ENCODE measurements at places on chromosomes 3 and 15. TPM values are rescaled to one million over a fixed set of nuclear protein-coding genes. Genes with fewer than 3 reads are reported as not detected.

The PIERCE2 gene
- 2.3 TPM for total RNA-seq

The TNIK gene
- 38.1 TPM for total RNA-seq

The UTS2B gene
- total RNA-seq, result 0.58 TPM

The SNTN gene
- not detected for total RNA-seq

The WDR93 gene
- total RNA-seq, result 1.5 TPM

The TIGIT gene
- not detected for total RNA-seq

The ROPN1B gene
- total RNA-seq, result 0.53 TPM

The BUB1B gene
- total RNA-seq, result 21.8 TPM

The SLC38A3 gene
- 11.0 TPM for total RNA-seq

The LYZL4 gene
- not detected for total RNA-seq

The CNBP gene
- total RNA-seq, result 238 TPM

The SCN11A gene
- 1.4 TPM for total RNA-seq

The LEKR1 gene
- 4.2 TPM for total RNA-seq

The APOD gene
- 0.57 TPM for total RNA-seq

The IL17RD gene
- 47.4 TPM for total RNA-seq

The EPHA6 gene
- total RNA-seq, result 9.9 TPM

The CKMT1A gene
- total RNA-seq, result 37.3 TPM

The WDR72 gene
- total RNA-seq, result 2.0 TPM

The FGF12 gene
- total RNA-seq, result 9.8 TPM

The PRR20G gene
- total RNA-seq, result not detected

The C3orf22 gene
- total RNA-seq, result not detected

The ZNF385D gene
- 2.2 TPM for total RNA-seq

The ZKSCAN7 gene
- 17.2 TPM for total RNA-seq

The NANOGP8 gene
- total RNA-seq, result not detected

The CAMP gene
- not detected for total RNA-seq

The CD276 gene
- total RNA-seq, result 104 TPM

The MESP2 gene
- total RNA-seq, result not detected

The PRRT3 gene
- total RNA-seq, result 11.3 TPM

The CCK gene
- total RNA-seq, result 17.7 TPM

The CLPX gene
- 52.1 TPM for total RNA-seq

The ARPIN gene
- 14.9 TPM for total RNA-seq

The FANCD2OS gene
- total RNA-seq, result not detected

The DISP2 gene
- total RNA-seq, result 1.5 TPM

The SLC51A gene
- total RNA-seq, result 3.7 TPM

The ACSBG1 gene
- 0.71 TPM for total RNA-seq

The FEZF2 gene
- total RNA-seq, result not detected

The RTP1 gene
- total RNA-seq, result not detected

The GOLGA6B gene
- total RNA-seq, result not detected

The LRRIQ4 gene
- total RNA-seq, result not detected

The SCAANT1 gene
- not detected for total RNA-seq

The PLSCR2 gene
- not detected for total RNA-seq

The EFCAB12 gene
- total RNA-seq, result 6.0 TPM

The SLCO2A1 gene
- total RNA-seq, result 3.4 TPM

The RNU5B-1 gene
- total RNA-seq, result 15.0 TPM

The AADACL2 gene
- 11.7 TPM for total RNA-seq

The MTFMT gene
- 19.2 TPM for total RNA-seq

The KBTBD13 gene
- total RNA-seq, result not detected

The ACAN gene
- total RNA-seq, result 0.05 TPM

The CCR9 gene
- not detected for total RNA-seq

The NEDD4 gene
- 21.1 TPM for total RNA-seq

The IRAK2 gene
- total RNA-seq, result 2.5 TPM

The RARB gene
- 28.2 TPM for total RNA-seq

The DGKG gene
- total RNA-seq, result 11.6 TPM

The RHOV gene
- 19.3 TPM for total RNA-seq

The OR5K4 gene
- not detected for total RNA-seq
